Neural progenitor cell (in vitro differentiated cells): ENCODE measurements at places on chromosomes 1 and 21.

DNA sequence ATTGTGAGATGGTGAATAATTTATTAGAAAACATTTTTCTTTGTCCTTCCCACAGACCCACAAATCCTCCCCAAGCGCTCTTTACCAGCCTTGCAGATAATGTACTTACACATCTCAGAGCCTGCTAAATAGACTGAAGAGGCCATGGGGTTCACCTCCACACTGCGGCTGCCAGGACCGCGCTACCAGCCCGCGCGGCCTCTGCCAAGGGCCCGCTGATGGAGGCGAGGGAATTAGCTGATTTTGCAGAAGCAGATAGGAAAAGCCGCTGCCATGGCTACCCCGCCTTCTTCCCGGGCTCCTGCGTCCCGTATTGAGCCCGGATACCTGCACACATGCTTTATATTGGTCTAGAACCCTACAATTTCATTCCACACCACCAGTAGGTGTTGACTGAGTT, 248.0 kb upstream of the FOXD3 start:
- DNase-seq, result no peak

DNA sequence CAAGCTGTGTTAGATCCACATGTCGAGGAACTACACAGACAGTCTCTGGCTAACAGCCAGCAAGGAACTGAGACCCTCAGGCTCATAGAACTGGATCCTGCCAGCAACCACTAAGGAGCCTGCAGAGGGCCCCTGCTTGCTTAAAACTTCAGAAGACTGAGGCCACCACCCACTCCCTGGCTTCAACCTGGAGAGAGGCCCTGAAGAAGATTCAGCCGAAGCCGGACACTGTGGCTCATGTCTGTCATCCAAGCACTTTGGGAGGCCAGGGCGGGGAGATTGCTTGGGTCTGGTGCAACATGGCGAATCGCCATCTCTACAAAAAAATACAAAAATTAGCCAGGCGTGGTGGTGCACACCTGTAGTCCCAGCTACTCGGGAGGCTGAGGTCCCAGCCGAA, 92.6 kb upstream of the TMPRSS2 start:
- DNase-seq, result no peak

DNA sequence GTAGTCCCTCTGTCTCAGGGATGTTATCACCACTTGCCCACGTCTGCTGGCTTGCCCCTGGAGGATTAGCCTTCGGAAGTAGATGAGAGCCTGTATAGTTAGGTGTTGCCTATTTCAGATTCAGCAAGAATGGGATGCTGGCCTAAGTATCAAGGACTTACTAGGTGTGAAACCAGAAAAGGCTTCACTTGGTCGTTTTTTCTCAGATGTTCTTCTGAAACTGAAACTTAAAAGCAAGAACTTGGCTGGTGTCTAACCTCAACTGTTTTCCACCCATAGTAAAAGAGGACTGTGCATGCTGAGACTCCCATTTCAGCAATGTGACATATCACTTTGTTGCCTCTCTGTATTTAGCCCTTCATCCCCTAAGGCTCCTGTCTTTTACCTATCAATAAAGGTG, 67.0 kb upstream of the LRRC53 start:
- DNase-seq, result no peak

DNA sequence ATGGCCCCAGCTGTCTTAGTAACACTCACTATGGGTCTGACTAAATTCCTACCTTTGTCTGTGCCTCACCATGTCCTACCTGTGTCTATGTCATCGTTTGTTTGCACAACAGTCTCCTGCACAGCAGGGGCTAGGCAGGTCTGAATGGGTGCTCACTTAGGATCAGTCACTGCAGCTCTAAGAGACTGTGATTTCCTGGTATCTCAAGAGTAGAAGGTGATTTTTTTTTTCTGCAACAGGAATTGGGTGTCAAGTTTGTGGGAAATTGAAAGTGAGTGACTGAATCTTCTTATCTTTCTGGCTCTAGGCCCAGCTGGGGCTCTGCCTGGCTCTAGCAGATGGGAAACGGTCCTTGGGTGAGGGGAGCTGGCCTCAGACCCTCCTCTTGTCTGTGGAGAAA, 46.4 kb upstream of the TRABD2B start:
- DNase-seq, result no peak

DNA sequence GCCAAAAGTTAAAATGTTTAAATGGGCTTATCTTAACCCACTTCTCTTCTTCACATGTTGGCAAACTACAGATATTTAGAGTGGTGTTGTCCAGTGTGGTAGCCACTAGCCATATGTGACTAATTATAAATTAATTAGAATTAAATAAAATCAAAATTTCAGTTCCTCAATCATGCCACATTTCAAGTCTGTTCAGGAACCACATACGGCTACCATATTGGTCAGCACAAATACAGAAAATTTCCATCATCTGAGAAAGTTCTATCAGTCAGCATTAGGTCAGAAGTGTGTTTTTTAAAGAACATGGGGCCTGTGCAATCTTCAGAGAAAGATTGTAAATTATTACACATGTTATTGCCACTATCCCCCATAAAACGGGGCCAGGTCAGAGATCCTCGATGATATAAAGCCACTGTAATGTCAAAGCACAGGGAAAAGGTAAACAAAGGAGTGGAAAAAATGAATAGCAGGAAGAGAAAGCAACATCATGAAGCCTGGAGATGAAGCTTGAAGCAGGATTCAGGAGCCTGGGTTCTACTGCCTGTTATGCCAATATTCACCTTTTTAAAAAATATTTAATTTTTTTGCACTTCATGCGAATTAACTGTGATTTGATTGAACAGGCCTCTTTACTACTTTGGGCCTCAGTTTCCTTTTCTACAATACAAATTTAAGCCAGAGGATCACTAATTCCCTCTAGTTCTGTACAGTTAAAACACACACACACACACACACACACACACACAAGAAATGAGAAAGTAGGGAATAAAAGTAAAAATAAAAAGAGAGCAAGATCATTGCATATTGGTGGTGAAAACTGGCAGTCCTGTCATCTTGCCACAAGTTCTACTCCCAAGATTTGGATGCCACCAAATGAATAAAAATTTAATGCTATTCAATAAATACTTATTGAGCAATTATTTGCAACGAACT, 2.3 kb downstream of the RSBN1 start:
- DNase-seq, result no peak

DNA sequence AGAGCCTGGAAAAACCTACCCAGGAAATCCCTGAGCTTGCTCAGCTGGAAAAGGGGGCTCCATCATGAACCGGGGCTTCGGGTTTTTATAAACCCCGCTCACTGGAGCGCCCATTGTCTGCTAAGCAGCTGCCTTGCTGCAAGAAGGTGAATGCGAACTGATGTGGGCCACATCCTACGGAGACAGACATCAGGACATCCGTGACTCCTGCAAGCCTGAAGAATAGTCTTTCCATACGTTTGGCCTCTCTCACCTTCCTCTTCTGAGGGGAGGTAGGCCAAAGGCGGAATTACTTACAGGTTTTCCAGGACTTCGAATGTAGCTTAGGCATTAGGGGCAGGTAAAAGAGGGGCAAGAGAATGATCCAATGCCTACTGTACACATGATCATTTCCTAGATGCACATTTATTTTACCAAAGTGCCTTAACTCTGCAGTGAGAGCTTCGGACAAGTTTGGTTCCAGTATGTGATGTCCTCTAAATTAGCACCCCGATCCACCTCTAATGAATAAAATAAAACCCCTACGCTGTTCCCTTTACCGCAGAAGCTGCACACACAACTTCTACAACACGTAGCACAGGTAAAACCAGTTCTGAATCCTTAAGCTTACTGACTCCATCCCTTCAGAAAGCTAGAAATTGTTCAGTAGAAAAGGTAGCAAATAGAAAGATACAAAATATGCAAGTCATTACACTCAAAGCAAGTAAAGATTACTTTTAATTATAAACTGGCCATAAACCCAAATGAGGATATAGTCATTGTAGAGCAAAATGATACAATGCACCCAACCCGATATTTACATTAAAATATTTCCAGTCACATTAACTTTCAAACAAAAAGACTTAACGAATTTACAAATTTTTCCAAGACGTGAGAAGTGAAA, 866 bp upstream of the SORT1 start:
- DNase-seq, result peak; percentile 4

GRCh38 chr1:204888294-204888693, 17.6 kb downstream of the NFASC start:
- no peak for DNase-seq

DNA sequence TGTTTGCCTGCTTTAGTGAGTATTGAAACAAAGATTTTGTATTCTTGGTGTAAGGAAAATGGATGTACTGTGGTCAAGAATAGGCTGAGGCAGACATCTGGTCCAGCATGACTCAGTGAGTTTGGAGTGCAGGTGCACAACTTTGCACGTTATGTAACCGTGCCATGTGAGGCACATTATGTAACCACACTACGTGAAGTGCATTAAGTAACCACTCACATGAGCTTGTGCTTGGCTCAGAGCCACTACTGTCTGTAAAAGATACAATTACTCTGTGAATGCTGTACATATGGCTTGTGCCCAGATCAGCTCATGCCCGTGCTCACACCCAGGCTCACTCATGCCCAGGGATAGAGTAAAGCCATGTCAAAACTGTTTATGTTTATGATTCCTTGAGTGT, 216.8 kb downstream of the CTH start:
- no peak for DNase-seq

DNA sequence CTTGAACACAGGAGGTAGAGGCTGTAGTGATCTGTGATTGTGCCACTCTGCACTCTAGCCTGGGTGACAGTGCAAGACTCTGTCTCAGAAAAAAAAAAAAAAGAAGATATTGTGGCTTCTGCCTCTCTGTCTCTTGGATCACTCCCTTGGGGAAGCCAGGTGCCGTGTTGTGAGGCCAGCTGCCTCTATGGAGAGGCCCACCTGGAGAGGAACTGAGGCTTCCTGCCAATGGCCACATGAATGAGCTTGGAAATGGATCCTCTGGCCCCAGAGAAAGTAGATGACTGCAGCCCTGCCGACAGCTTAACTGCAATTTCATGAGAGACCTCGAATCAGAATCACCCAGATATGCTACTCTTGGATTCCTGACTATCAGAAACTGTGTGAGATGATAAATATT, 19.7 kb upstream of the AK2 start:
- DNase-seq, result no peak

GRCh38 chr21:45319461-45320211, 31.9 kb upstream of the POFUT2 start:
- no peak for DNase-seq

- no peak for DNase-seq
These were observed 8.9 kb downstream of the MAP1LC3C start for GRCh38 chr1:241990040-241990439.

DNA sequence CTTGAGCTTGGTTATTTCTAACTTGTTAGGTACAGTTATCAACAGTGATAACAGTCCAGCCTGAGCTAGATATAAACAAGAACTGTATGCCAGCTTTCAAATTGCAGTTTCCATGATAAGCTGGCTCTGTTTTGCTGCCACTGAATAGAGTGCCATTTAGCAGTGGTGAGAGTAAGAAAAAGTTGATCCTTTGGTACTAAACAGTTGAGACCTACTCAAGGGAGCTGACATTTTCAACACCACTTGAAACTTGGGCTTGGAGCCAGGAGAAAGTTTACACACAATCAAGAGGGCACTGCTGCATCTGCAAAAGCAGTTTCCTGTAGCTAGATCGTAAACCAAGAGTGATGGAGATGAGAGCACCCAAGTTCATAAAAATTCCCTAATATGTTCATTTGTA, 131.3 kb downstream of the RGS7 start:
- no peak for DNase-seq

DNA sequence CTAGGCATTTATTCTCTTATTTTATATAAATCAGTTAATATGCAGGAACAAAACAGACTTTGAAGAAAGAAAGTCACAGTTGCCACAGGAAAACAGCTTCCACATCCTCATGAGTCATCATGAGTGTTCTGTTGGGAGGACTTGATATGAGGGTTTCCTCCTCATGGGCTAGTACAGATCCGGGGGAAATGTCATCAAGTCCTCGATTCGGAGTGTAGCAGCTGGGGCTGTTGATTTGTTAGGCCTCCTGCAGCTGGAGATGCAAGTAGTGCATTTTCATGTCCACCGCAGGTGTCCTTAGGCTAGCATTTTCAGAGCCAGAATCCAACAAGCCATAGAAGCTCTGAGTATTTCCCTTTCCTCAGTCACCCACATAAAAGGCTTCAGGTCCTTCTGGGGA, 36.7 kb downstream of the ADAM30 start:
- no peak for DNase-seq

DNA sequence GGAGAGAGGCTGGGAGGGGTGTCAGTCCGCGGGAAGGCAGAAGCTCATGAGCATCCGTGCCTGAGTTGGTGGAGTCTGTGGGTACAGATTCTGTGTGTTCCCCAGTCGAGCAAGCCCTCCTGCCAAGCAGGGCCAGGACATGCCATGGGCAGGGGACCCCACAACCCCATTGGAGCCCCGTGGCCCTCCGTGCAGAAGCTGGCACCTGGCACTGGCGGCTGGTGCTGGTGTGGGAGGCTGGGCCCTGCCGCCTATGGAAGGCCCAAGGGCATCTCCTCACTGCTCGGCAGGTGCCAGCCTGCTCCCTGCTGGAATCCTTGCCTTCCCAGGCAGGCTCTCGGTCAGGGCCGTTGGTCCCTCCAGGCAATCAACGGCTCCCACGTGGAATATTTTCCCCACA, 73.7 kb downstream of the UBE2T start:
- DNase-seq, result no peak

DNA sequence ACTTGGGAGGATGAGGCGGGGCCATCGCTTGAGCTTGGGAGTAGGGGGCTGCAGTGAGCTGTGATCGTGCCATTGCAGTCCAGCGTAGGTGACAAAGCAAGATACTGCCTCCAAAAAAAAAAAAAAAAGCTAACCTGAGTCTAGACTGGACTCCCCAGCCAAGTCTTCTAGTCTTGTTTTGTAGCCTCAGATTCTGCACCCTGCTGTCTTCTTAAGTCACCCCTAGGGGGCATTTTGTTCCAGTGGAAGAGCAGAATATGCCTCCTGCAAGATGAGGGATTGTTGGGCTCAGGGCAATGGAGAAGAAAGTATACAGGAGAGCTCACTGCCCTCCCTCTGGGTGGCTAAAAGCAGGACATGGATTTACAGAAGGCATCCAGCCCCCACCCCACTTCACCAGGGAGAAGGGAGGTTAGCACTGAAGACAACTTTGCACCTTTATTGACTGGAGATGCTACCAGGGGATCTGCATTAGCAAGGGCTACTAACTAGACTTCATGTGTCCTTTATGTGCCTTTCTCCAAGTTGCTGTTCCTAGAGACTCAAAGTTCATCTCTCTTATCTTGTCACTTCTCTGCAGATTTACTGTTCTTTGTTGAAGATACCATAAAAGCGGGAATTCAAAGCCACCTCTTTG, 15.3 kb upstream of the RNF187 start:
- peak; percentile 67 for DNase-seq

DNA sequence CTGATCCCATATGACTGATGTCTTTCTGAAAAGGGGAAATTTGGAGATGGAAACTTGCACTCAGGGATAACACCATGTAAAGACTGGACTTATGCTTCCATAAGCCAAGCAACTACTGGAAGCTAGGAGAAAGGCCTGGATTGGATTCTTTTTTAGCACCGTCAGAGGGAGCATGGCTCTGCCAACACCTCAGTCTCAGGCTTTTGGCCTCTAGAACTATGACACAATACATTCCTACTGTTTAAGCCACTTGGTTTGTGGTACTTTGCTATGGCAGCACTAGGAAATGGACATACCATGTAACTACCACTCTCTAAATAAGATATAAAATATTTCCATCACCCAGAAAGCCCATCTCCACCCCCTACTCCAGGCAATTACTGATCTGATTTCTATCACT, 139.7 kb downstream of the CYYR1 start:
- no peak for DNase-seq
